Bronchial epithelial cell (primary cell): ENCODE measurements at places on chromosomes 3 and 15. TPM values are rescaled to one million over a fixed set of nuclear protein-coding genes. Genes with fewer than 3 reads are reported as not detected.

- peak; percentile 63 for DNase-seq
These were observed 640.4 kb upstream of the ARPP21 start for GRCh38 chr3:34998902-34999301.

Gene ZPLD1
- 2.6 and 3.9 TPM in 2 replicates for total RNA-seq

DNA sequence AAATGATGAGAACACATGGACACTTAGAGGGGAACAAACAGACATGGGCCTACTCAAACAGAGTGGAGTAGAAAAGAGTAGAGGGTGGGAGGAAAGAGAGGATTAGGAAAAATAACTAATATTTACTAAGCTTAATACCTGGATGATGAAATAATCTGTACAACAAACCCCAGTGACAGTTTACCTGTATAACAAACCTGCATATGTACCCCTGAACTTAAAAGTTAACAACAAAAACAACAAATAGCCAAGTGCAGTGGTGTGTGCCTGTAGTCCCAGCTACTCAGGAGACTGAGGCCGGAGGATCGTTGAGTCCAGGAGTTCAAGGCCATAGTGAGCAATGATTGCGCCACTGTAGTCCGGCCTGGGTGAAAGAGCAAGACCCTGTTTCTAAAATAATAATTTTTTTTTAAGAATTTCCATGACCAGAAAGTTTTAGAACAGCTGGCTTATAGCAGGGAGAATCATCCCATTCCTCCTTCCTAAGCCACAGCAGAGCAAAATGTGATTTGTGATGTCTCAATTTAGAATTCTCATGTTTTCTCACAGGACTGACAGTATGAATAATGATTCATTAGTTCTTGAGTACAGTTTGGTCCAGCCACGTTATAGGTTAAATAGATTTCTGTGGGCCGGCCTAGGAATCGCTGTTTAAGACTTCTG, 150.0 kb downstream of the ZNF609 start:
- DNase-seq: no peak

GRCh38 chr15:29638781-29639180, 183.5 kb downstream of the TJP1 start:
- DNase-seq: peak; percentile 28

DNA sequence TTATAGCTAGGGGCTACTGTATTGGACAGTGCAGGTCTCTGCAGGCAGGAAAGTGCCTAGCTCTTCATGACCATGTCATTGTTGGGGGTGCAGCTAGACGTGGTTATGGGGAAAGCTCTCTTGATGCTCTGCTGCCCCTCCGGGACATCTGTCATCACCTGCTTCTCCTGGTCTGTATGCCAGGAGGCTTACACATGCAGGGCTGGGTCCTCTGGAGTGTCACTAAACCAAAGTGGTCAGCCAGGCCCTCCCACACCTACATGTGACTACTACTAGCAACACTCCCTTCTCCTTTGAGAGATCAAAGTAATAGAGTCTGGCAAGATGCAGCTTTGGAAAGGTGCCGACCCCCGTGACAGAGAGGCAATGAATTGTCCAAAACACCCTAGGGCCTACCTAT, 98.5 kb downstream of the SST start:
- DNase-seq: no peak

DNA sequence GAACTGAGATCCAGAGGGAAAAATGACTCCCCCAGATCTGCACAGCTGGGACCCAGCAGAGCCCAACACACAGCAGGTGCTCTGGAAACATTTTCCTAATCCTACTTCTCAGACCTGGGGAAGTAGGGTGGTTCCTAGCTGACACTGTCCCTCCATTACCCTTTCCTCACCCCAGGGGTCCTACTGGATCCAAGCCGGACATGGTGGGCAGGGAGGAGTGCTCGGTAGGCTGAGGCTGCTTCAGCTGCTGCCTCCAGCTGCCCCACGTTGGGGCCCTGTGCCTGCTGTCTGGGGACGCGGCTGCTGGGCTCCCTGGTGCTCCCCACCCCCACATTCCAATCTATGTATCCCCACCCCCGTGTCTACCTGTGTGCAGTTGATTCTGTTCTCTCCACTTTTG, 29.8 kb upstream of the SLC6A6 start:
- no peak for DNase-seq
